Right ventricle myocardium inferior (tissue), 1 donor: ENCODE measurements at places on chromosomes 5 and 9.

- no peak for DNase-seq
These were observed 169.6 kb downstream of the ADCY2 start for GRCh38 chr5:7565559-7565958.

GRCh38 chr9:93193388-93194220 lies 9.7 kb downstream of the WNK2 start:
- no peak for DNase-seq

GRCh38 chr5:148846930-148847329 lies 20.5 kb downstream of the ADRB2 start:
- DNase-seq = no peak

DNA sequence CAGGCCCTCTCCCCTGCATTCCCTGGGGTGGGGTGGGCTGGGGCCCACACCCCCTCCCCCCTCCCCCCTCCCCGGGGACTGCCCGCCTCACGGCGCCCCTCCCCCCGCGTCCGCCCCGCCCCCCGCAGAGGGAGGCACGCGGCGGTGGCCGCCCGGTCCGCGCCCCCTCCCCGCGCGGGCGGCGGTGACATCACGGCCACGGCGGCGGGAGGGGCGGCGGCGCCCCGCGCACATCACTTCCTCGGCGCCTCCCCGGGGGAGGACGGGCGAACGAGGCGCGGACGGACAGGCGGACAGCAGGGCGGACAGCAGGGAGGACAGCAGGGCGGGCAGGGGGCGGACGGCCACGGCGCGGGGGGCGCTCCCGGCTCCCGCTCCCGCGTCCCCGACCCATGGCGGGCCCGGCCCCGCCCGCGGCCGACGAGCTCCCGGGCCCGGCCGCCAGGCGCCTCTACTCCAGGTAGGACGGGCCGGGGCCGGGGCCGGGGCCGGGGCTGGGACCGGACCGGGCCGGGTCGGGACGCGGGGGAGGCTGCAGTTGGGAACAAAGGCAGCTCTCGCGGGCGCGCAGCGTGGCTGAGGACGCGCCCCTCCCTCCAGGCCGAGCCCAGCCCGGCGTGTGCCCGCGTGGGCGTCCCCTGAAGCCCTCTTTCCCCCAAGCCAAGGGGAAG lies at the start of gene GPSM1:
GPSM1 (plus strand) TSS at position 236 of the 671 bp plus-strand sequence; CDS start at position 393, 157 bp downstream.
- peak; percentile 85 for DNase-seq

GRCh38 chr5:138245717-138246116 lies 28.7 kb downstream of the GFRA3 start:
- no peak for DNase-seq

DNA sequence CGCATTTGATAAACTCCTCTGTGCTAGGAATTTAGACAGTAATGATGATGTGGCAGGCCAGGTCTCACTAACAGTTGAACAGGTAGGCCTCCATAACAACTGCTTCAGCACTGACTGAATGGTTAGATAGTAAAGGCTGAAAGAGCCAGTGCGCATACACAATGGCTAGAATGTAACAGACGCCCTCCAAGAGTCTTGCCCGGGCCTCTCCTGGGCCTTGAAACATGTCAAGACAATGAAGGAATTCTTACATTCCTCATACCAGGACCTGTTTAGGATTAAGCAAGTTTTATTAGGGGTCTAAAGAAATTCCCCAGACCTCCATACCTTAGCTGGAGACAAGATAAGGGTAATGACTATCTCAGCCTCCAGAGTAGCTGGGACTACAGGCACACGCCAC lies 6.7 kb upstream of the BICD2 start:
- DNase-seq = no peak

DNA sequence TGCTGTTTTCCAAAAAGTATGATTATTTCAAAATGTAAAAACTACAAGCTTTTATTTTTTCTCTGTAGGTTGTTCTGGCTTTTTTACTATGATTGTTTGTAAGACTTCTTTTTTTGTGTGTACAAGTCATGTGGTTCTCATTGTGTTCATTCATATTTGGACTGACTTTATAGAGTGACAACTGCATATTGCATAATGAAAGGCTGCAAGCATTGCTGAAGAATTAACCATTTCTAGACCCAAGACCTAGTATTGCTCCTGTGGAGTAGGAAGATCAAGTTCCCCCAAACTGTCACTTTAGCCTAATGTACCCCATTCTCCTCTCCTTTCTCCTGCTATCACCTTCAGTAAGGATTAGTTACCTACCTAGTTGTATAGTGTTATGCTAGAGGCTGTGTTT lies 10.0 kb downstream of the MAP1B start:
- no peak for DNase-seq

GRCh38 chr5:172988276-172988675 lies 4.7 kb downstream of the ATP6V0E1 start:
- DNase-seq = no peak

DNA sequence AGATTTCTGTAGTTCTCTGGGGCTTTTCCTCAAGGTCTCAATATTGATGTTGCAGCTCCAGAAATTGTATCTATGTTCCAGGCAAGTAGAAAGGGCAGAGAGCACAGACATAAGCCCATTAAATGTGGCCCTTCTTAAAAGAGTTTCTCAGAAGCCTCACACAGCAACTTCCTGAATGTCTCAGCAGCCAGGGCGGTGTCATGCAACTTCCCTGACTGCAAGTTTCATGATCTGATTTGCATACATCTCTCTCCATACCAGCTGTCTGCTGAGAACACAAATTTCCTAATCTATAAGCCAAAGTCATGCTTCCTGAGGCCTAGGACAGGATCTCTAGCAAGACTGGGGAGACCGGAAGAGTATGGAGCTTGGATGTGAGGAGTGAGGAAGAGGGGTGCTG lies 13.0 kb downstream of the RGS7BP start:
- DNase-seq = no peak

- no peak for DNase-seq
These were observed 24.2 kb upstream of the ELAVL2 start for GRCh38 chr9:23850242-23850689.

GRCh38 chr9:94934816-94935328 lies 208.4 kb downstream of the AOPEP start:
- no peak for DNase-seq

DNA sequence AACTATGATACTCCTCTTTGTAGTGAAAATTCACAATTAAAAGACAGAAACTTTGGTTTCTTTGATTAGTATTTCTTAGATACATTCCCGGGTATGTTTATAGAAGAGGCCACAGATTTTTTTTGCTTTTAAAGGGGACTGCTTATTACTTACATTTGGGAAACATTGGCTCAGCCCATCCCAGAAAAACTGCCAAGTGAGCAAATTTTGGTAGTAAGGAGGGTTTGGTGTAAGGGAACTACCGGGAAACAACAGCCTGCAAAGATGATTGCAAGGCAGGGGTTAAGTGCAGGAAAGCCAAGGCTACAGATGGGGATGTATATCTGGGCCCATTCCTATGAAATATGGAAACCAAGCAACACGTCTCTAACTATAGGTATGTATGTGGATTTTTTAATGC lies 88.8 kb upstream of the SAP30L start:
- no peak for DNase-seq

- no peak for DNase-seq
These were observed 177.9 kb downstream of the C9orf50 start for GRCh38 chr9:129442803-129443511.

- no peak for DNase-seq
These were observed 146.1 kb upstream of the HMHB1 start for GRCh38 chr5:143665866-143666265.

- no peak for DNase-seq
These were observed 592.6 kb downstream of the MTRR start for GRCh38 chr5:8461543-8461942.

DNA sequence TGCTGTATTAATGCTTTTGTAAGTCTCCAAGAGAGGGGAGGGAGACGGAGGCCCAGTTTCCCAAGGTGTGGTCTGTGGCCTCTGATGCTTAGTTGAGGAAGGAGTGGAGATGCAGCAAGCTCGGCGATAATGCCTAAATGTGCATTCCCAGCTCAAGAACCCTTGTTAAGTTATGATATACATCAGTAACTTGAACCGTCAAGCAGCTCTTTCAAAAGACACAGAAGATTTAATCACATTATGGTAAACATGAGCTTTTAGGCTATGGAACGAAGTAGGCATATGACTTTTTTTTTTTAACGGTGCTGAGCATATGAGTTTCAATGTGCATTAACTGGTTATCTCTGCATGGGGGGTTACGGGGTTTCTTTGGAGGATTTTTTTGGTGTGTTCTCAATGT lies 22.3 kb upstream of the GLE1 start:
- no peak for DNase-seq

DNA sequence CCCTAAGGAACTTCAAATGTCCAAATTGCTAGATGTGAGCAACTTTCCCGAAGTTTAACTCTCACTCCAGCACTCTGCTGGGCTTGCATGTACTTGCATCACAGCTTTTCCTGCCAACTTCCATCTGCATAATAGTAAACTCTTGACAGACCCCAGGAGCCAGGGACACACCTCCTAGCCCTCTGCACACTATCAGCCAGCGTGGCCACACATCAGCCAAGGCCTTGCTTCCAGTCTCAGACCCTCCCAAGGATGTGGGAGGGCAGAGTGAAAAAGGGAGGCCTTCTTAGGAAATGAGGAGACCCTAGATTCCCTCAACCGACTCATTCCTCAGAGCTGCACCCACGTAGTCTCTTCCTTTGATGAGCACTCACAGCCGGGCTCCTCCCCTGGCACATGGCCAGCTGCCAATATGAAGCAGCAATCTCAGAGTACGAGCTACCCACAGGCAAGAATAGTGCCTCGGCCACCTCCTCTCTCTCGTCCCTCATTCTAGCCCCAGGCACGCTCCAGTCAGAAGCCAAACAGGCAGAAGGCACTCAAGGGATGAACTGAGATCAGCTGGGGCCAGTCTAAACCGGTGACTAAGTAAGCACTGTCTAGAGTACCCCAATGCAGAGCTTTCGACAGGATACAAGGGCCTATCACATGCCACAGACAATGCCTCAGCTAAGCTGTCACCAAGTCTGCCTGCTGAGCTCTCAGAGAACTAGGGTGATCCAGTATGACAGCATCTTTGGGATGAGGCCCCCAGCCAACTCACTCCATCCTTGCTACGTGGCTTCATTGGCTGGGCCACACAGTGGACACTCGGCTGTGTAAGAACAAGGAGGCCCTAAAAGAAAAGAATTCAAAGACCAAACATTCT lies 2.3 kb downstream of the P4HA2 start:
- DNase-seq = peak; percentile 79

DNA sequence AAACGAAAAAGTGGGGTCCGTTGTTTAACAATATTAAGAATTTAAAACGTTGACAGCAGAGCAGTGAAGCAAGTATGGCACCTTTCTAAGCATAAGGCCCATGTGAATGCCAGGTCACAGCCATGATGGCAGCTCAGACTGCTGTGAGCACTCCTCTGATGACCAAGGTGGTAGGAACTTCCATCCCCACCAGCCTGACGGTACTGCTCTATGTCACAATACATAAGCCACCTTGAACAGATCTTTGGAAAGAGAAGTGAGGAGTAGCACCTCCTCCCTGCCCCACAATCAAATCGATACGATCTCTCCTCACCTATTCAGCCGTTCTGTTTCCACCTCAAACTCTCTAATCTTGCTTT lies 105.9 kb downstream of the DCP2 start:
- DNase-seq = no peak

- no peak for DNase-seq
These were observed 33.3 kb upstream of the PTGS1 start for GRCh38 chr9:122337556-122337929.

DNA sequence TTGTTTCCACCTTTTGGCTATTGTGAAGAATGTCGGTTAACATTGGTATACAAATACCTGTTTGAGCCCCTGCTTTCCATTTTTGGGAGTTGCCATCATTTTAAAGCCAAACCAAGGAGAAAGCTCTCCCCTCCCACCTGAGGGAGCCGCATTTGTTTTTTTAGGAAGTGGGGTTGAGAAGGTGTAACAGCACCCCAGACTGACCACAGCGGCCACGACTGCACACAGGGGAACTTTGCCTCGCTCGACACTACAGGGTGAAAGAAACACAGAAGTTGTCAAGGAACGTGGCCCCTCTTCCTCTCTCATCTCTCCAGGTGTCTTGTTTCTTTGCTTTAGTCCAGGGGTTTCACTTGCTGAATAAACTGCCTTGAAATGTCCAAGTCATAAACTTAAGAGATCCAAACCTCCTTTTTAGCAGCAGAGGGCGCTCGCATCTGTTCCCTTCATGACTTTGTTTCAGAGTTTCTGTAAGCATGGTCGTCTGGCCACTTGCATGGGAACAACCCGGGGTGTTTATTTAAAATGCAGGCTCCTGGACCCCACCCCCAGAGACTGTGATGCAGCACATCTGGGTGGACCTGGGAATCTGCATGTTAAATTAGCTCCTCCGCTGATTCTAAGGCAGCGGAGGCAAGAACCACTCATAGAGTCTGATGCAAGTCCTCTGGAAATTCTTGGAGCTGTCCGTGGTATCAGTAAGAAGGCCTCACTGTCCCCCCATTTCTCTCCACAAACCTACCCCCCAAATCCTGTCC lies 2.1 kb upstream of the TTLL11 start:
- no peak for DNase-seq

DNA sequence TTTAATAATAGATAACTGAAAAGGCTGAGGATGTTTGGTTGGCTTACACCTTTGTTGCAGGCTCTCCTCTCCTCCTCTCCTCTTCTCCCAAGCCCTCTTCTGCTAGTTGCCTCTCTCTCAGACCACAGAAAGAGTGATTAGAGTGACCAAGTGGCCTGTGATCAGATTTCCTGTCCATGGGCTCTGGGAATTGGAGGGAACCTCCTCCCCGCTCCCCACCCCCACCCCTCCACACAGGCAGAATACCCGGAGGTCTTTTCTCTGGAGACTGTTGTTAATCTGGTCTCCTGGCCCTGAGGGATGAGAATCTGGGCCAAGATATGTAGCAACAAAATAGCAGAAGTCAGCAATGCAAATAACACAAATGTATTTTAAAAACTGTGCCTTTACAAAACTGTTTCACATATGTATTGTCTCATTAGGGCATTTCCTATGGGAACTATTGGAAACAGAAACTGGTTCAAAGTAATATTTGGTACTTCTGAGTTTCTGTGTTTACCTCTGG lies 361.3 kb downstream of the NR2F1-AS1 start:
- no peak for DNase-seq

DNA sequence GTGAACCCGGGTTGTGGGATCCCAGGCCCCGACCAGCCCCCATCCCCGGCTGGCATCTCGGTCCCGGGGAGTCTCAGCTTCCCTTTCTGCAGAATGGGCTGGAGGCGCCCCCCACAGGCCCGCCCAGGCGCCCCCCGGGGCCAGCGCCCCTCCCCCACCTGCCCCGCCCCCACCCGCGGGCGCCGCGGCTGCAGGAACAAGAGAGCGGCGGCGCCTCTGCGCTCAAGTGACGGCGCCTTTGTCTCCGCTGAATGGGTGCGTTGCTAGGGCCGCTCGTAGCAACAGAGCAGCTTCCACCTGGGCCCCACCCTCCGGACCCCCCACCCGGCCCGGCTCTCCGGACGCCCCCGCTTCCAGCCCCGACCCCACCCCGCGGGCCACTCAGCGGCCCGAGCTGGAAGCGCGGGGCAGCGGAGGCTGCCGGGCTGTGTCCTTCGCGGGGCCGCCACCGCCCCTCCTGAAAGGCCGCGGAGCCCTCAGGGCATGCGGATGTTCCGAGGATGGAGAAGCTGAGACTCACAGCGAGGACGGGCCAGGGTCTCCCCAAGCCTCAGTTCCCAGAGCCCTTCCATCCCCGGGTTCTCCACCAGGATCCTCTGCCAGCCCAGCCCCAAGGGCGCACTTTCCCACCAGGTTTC lies 27.5 kb downstream of the ADGRD2 start:
- peak; percentile 26 for DNase-seq
